ENCODE measurements at places on chromosomes 2 and 18.

DNA sequence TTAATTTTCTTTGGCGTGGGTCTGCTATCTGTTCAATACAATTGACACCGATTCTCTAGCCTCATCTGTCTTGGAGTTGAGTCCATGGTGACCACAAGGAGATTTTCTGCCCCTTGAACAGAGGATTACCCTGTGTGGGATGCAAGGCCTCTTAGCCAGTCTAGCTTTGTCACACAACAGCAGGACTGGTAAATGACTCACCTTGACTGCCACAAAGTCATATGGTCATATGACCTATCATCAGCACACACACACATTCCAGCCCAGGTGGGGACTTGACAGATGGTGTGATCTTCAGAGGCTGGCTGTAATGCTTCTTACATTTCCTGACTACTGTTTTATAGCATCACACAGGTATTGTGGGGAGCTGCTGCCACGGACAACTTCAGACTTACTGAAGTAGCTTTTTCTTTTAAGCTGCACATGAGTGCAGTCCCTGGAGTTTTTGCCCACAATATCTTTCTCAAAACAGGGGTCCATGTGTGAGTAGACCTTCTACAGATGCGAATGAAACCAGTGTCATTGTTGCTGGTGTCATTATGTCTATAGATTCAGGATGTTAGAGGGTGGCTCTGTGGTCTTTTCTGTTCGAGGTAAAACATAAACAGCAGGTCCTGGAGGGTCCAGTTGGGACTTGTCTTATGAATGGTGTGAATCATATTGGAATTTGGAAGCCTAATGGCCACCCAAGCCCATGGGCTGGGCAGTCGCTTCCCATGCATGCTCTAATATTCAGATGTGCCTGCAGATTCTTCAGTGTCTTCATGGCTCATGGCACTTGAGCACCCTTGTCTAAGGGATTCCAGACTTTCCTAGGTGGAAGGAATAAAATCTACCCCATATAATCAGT lies 18.6 kb upstream of the ACOXL start:
- DNase-seq: no peak

DNA sequence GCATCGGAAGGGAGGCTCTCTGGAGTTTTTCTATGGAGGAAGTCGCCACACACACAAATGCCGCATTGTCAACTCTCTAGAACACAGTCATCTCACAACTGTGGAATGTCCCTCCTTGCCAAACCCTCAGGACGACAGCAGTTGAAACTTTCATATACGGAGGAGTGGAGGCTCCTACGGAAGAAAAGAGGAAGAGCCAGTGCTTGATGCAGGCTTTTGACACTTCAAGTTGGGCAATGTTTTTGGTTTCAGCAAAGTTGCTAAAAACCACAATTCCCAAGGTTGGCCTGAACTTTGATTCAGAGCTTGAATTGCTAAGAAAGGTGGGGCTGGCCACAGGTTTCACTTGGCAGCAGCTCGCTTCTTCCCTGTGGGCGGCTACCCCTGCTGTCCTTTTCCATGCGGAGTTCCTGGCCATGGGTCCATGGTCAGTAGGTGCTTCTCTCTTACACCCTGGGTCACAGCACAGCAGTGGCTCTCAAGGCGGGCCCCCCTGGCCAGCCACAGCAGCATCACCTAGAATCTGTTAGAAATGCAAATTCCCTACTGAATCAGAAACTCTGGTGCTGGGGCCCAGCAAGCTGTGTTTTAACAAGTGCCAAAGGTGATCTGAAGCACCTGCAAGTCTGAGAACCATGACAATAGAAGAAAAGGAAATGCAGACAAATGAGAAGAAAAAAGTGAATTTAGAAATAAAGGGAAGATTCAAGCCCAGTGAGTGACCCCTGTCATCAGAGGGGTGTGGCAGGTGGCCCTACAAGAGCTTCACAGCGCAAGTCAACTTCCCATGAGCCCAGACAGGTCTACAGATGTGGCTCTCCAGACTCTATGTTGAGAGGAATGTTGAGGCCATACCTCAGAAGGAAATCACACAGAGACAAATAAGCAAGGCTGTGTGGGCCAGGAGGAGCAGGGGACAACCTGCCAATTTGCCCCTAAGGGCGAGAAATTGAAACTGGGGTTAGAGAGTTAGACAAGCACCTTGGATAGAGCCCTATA lies 856.4 kb downstream of the RNF144A start:
- no peak for DNase-seq

DNA sequence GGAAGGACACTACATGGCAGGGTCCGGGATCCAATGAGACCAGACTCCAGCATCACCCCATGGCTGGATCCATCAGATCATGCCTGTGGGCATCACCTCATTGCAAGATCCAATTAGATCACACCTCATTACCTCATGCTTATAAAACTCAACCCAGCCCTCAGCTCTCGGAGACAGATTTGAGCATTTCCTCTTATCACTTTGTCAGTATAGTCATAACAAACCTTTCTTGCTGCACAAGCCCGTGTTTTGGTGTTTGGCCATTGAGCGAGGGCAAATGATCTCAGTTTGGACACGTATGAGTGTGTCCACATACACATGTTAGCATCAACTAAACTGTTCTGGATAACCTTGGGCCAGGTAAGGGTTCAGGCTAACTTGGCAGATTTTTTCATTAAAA lies 58.8 kb downstream of the CCDC195 start:
- no peak for DNase-seq

DNA sequence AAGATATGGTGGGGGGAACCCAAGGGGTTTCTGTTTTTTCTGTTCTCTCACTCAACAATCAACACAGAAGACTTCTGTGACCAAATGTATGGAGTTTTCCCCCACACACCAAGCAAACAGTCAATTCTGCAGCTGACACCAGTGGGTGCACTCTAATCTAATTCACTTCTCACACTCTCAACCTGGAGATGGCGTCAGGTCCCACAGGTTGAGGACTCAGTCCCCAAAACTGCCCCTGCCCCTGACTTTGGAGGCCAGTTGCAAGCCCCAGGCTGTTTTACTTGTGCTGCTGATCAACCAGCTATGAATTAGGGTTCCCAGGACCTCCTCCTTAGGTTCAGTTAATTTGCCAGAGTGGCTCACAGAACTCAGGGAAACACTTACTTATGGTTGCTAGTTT lies 6.2 kb downstream of the RNU2-63P start:
- no peak for DNase-seq

DNA sequence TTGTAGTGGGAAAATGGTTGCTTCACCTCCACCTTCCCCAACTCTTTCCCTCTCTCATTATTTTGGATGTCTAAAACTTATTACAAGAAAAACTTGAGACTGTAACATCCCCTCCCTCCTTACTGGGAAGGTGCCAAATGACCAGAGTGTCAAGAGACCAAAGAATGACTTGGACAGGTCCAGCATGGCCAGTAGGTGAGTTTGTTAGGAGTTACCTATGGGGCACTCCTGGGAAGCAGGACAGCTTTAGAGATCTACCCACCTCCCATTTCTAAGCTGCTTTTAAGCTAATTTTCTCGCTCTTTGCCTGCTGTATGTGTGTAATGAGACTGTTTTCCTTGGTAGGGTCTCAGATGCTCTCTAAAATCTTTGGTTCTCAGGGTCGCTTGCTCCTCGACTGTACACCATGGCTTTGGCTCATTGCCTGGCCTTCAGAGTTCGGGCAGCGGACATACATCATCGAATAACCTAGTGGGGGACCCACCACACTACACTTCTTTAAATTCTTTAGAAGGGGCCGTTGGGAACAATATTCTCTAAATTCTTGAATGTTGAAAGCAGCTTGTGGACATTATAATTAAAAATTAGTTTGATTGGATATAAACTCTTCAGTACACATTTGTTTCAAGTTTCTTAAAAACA lies 45.2 kb downstream of the SLC30A6 start:
- DNase-seq: no peak

GRCh38 chr2:195021711-195022507 lies 635.1 kb upstream of the SLC39A10 start:
- DNase-seq: no peak

GRCh38 chr2:96957244-96957643 lies 29.1 kb downstream of the FAM178B start:
- no peak for DNase-seq

GRCh38 chr2:64400733-64401528 lies 53.0 kb upstream of the LGALSL start:
- no peak for DNase-seq

GRCh38 chr2:239776436-239777005 lies 248.6 kb downstream of the NDUFA10 start:
- DNase-seq: no peak

DNA sequence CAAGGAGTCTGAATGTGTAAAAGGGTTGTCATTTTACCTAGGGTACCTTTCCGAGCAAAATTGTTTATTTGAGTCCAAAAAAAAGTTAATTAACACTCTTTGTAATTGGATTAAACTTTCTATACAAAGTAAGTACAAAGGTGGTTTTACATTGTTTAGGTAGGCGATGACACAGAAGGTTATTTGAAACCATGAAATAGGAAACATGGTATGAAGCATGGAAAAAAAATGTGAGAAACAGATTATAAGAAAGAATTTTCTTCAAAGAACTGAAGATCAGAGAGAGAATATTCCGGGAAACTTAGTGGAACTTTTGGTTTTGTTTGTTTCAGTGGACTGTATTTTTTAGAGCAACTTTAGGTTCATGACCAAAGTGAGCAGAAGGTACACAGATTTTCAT lies 32.7 kb downstream of the CARF start:
- no peak for DNase-seq

- DNase-seq: no peak
Observed at GRCh38 chr2:158391876-158392275, 64.7 kb downstream of the CCDC148 start.

- DNase-seq: no peak
Observed at GRCh38 chr18:48203961-48204666, 205.1 kb downstream of the ZBTB7C start.

- DNase-seq: no peak
Observed at GRCh38 chr2:239779584-239779983, 245.6 kb downstream of the NDUFA10 start.

GRCh38 chr2:37843556-37843955 lies 81.5 kb upstream of the RMDN2 start:
- no peak for DNase-seq

DNA sequence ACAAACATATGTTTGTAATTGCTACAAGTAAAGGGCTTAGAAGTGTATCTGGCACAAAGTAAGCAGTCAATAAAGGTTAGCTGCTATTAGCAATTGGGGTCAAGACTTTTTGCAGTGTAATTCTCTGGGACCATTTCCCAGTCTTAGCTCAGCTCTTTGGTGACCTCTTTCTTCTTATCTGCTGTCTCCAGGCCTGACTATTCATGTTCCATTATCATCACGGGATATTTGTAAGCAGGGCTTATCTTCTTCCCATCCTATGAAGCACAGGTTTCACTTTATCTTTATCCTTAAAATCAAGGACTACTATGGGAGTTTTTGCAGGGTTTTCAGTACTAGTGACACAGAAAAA lies 131.7 kb downstream of the DOCK10 start:
- DNase-seq: no peak

DNA sequence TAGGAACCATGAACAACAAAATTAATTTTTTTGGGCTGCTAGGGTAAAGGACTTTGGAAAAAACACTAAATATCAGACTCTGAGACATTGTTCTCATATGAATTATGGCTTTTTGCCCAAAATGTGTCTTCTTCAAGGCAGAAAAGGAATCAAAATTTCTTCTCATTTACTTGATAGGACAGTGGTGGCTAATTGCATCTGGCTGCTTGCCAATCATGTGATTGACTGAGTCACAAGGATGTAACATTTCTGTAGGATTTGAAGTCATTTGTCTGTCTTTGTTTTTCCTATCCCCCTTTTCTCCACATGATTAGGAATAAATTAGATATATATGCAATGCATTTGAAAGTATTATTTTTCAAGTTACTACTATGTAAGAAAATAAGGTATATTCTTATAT lies 130.2 kb downstream of the SLC4A10 start:
- no peak for DNase-seq

GRCh38 chr2:239603411-239604356 lies 202.9 kb upstream of the HDAC4 start:
- DNase-seq: no peak

DNA sequence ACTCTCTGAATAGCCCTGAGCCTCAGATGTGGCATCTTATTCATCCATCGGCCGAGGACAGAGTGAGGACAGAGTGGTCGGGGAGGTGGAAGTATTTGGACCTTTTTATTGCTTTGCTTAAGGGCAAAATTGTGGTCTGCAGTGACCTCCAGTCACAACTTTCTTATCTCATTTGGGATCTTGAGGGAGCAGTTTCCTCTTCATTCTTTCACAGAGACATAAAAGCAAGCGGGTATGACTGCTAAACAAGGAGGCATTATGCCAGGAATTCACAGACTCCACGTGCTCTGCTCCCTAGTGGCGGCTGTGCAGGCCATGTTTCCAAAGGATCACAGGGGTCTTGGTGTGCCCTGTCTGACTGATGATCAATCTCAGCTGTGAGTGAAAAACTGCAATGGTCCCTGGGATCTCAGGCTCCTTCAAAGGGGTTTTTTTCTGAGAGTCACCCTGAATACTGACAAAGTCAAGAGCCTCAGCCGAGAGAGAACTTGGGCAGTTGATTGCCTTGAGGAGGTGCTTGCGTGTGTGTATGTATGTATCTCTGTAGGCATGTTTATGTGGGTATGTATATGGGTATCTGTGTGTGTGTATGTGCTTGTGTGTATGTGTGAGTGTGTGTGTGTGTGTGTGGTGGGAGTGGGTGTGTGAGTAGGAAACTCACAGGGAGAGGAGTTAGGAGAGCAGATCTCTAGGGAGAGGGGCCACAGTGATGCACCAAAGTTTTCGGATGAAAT lies 47.7 kb downstream of the RAPGEF4 start:
- DNase-seq: no peak

DNA sequence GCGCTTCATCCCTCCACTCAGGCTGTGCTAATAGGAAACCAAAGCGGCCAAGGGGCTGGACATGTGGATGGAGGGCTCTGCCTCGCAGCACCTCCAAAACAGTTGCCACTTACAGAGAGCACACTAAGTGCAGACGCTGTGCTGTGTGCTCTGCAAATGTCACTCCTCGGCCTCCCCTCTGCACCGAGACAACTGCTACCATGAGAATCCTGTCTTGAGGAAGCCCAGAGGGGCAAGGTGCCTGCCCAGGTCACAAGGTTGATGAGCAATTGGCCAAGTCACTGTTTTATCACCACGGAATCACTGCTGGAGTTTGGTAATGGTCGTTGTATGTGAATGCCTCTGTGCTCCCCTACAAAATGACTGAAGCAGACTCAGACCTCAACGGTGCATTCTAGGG lies 132.2 kb downstream of the SEPTIN10 start:
- no peak for DNase-seq

Data from stimulated activated CD8-positive, alpha-beta memory T cell treated with anti-CD3 and anti-CD28 coated beads, Interleukin-4, amount 100 ng/mL, for 4 hours (primary cell).